Stomach (tissue), 19 donors: ENCODE measurements at places on chromosomes 1 and 21. TPM values are rescaled to one million over a fixed set of nuclear protein-coding genes. Genes with fewer than 3 reads are reported as not detected.
A peak's percentile ranks its signal among the peaks of the same experiment; 100 is the strongest.

GRCh38 chr1:98940069-98940721 lies 64.5 kb downstream of the PLPPR5 start:
- no peak for DNase-seq

- peak; percentile 55 for DNase-seq
Observed at GRCh38 chr1:113253187-113253586, 137.1 kb upstream of the MAGI3 start.

The NHLH2 gene
- not detected for total RNA-seq

- no peak for DNase-seq
Observed at GRCh38 chr1:27719286-27720251, 6.2 kb upstream of the FAM76A start.

DNA sequence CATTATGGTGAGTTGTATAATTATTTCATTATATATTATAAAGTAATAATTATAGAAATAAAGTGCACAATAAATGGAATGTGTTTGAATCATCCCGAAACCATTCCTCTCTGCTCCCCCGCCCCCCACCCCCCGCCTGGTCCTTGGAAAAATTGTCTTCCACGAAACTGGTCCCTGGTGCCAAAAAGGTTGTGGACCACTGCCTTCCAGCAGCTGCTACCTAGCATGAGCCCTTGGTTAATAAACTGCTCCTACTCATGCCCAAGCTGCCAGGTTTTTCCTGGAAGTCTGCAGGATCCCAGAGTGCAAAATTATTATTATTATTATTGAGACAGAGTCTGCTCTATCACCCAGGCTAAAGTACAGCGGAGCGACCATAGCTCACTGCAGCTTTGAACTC lies 6.8 kb upstream of the IFNGR2 start:
- no peak for DNase-seq

DNA sequence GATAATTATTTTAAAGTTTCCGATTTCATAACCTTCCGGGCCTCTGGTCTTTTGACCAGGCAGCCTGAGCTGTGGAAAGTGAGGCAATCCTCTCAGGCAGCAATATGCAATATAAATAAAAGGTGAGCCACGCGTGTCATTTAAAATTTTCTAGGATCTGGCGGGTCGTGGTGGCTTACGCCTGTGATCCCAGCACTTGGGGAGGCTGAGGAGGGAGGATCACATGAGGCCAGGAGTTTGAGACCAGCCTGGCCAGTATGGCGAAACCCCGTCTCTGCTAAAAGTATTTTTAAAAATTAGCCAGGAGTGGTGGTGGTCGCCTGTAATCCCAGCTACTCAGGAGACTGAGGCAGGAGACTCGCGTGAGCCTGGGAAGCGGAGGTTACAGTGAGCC lies 546 bp upstream of the ZNF695 start:
- no peak for DNase-seq

The FAM151A gene
- total RNA-seq = not detected

The RUNX3 gene
- total RNA-seq = 5.3 TPM

GRCh38 chr1:165629848-165630628 lies 996 bp upstream of the MGST3 start:
- no peak for DNase-seq

The TSACC gene
- not detected for total RNA-seq

GRCh38 chr1:25435397-25436108 lies 4.9 kb downstream of the MACO1 start:
- DNase-seq = no peak

The PPOX gene
- total RNA-seq = 12.8 TPM

DNA sequence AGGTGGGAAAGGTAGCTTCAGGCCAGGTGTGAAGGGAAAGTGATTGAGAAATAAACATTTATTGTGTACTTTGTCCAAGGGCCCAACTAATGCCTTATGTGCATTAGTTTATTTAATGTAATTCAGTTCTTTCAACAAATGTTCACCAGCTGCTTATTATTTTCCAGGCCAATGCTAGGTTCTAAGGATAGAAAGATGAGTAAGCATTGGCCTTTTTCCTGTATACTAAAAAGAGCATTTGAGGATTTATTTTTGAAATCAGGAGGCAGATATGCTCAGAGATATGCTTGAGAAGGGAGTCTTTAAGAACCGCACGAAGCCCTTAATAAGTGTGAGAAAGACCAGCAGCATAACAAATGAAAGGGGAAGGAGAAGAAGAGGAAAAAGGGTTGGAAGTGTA lies 32.0 kb downstream of the CLCA1 start:
- no peak for DNase-seq

- peak; percentile 81 for DNase-seq
Observed at GRCh38 chr1:10793129-10793651, 3.3 kb downstream of the CASZ1 start.

GRCh38 chr1:211331011-211331709 lies 4.5 kb downstream of the TRAF5 start:
- peak; percentile 63 for DNase-seq

The CAPN8 gene
- total RNA-seq = 581 TPM

The EXO1 gene
- 0.89 TPM for total RNA-seq

GRCh38 chr21:31252611-31253010 lies 91.5 kb downstream of the TIAM1 start:
- no peak for DNase-seq

The TNFRSF18 gene
- total RNA-seq = 11.9 TPM

- DNase-seq = no peak
Observed at GRCh38 chr21:20272791-20273362, 725.3 kb upstream of the NCAM2 start.

The PIK3R3 gene
- total RNA-seq = 14.3 TPM

GRCh38 chr1:52544665-52545525 lies 8.0 kb downstream of the TUT4 start:
- no peak for DNase-seq

DNA sequence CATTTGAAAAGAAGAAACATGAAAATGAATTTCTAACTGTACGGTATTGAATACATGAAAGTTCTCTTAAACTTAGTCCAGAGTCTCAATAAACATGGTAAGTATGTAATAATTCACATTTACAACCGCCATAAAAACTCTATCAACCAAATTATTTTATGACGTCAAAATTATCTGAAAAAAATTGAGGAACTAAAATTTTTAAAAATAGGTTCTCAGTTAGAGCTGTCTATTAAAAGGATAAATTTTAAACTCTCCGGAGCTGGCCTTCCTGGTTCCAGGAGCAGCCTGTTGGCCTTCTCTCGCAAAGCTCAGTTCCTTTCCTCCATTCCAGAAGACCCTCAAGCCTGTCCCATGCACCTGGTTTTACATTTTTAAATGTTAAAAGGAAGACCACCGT lies 18.7 kb upstream of the ETS2 start:
- no peak for DNase-seq

GRCh38 chr21:35091496-35091895 lies 42.4 kb upstream of the RUNX1 start:
- DNase-seq = no peak

The MYBPH gene
- total RNA-seq = not detected

- no peak for DNase-seq
Observed at GRCh38 chr1:228064741-228065542, 17.6 kb upstream of the ARF1 start.

The CACNA1E gene
- not detected for total RNA-seq

DNA sequence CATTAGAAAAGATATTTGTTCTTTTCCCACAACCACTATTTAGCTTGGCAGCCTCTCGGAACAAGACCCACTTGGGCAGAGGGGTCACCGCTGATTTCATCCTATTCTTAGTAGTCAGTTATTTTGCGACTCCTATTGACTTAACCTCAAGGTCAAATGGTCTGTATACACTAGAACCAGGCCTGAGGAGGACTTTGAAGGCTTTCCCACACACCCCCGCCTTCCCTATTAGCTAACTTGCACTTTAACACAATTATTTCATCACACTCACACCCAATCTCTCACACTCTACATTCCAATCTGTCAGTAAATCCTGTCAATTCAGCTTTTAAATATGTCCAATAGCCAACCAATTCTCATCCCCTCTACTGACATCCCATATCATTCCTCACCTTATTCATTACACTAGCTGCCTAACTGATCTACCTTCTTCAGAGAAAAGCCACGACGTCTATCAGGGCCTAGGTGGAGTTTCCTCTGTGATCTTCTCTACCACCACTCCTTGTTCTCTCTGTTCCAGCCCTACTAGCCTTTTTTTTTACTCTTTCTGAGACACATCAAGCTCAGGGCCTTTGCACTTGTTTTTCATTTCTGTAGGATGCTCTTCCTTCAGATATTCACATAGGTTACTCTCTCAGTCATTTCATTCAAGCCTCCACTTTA lies 1.0 kb upstream of the NIBAN1 start:
- peak; percentile 52 for DNase-seq

GRCh38 chr1:88111816-88112215 lies 572.3 kb upstream of the PKN2 start:
- DNase-seq = no peak

GRCh38 chr1:184875218-184875617 lies 99.1 kb downstream of the NIBAN1 start:
- DNase-seq = no peak

- DNase-seq = no peak
Observed at GRCh38 chr1:20830378-20830777, 43.3 kb upstream of the HP1BP3 start.

GRCh38 chr21:33206771-33207281 lies 22.9 kb upstream of the IFNAR2 start:
- DNase-seq = no peak

The DMBX1 gene
- not detected for total RNA-seq

- no peak for DNase-seq
Observed at GRCh38 chr1:24707687-24708086, 37.6 kb upstream of the CLIC4 start.

GRCh38 chr1:153549741-153550397 lies 811 bp upstream of the S100A3 start:
- no peak for DNase-seq

The MRAP gene
- not detected for total RNA-seq

The PLEKHA6 gene
- 39.1 TPM for total RNA-seq

GRCh38 chr1:85172684-85173337 lies 28.0 kb downstream of the SYDE2 start:
- no peak for DNase-seq

DNA sequence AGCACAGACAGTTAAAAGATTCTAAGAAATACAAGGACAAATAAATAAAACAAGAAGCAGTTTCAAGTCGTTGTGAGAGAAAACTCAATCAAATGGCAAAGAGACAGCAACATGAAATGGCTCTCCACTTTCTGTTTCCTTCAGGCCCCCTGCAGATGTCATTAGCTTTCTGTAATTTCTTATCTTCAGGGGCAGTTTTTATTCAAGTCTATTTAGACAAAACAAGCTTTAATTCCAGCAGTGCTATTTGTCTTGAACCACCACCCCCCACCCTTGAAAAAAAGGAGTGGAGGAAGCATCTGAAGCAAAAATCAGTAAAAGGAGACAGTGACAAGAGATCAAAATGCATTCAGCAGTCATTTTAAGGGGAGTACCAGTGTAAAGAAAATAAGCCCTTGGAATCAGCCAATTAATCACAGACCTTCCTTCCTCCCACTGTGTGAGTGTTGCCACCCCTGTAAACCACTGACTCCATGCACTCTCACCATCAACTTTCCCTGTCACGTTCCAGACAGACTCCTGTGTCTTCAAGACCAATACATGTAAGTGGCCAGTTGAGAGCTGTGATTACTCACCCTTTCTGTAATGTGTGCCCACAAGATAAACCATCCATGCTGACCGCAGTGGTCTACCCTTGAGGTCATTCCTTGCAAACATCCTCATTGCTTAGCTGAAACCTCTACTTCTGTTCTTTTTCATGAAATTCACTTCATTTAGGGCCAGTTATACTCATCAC lies 136.1 kb upstream of the HOOK1 start:
- no peak for DNase-seq

GRCh38 chr1:92884195-92884594 lies 52.4 kb downstream of the RPL5 start:
- DNase-seq = no peak

The KCNK1 gene
- total RNA-seq = 5.8 TPM

DNA sequence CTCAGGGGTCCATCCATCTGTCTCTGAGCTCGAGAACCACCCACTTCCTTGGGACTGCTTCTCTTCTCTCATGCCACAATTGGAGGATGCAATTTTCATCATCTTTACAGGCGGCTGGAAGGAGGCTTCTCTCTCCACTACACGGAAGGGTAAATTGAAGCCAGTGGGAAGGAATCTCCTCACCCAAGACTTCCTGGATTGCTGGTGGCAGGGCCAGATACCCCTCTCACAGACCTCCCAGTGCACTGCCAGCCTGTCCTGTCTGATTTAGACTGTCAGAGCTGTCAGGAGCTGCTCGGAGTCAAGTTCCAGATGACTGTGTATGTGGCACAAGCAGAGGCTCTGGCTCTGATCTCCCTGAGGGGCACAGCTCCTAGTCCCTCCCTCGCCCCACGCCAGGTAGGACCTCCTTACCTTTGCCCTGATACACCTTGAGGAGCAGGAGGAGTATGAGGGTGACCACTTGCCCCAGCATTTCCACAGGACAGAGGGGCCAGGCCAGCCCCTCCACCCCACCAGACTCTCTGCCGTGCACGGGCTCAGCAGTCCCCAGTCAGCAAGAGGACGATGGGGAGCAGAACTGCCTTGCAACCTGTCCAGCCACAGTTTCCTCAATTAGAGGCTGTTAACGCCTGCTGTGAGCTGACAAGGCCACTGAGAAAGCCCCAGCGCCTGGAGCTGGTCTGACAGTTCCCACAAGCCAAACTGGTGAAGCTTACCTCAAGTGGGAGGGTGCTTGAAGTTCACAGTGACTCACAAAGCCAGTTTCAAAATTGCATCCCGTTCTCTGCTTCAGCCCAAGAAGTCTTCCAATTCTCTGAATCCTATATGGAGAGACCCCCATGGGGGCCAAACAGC lies at the start of gene CD244:
Gene CD244, minus strand, starts transcription at position 685 of the 858 bp plus-strand sequence. Its CDS starts 210 bp downstream, at position 475.
- DNase-seq = peak; percentile 47

DNA sequence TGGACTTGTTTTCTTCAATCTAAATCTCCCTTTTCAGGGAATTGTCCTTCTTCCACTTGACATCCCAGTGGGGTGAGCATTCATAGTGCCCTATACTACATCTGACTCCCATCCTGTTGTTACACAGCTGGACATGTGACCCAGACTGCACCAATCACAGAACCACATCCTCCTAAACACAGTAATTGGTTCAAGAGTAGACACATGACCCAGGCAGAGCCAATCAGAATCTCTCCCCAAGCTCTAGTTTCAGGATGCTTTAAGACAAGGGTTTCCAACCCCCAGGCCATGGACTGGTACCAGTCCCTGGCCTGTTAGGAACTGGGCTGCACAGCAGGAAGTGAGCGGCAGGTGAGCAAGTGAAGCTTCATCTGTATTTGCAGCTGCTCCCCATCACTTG lies 5.6 kb upstream of the DDOST start:
- DNase-seq = no peak

GRCh38 chr1:29860056-29860455 lies 623.7 kb downstream of the PTPRU start:
- no peak for DNase-seq

The ICOSLG gene
- 3.1 TPM for total RNA-seq

GRCh38 chr1:16208270-16208987 lies 4.0 kb downstream of the ARHGEF19 start:
- no peak for DNase-seq

The HSD11B1 gene
- not detected for total RNA-seq

- DNase-seq = peak; percentile 88
Observed at GRCh38 chr1:173669491-173669941, at the start of gene ANKRD45. ANKRD45 (minus strand) TSS chr1:173669851; CDS start chr1:173659418, 10,433 bp downstream.

DNA sequence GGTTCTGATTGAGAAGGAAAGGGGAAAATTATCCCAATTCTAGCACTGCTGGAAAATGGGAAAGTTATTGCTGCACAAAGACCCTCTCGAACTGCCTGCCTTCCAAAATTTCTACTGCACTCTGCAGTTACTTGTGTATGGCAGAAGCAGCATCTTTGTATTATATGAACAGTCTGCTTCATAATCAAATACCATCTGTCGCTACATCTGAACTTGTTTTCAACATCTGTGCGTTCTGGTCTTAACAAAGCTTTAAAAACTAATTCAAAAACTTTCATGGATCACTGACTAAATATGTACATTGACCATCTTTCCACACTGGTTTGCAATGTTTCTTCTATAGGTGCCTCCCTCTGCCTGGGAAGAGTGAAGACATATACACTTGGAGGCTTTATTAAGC lies 79.2 kb downstream of the PROX1 start:
- no peak for DNase-seq

The CRYBG2 gene
- total RNA-seq = 2.3 TPM
